IPS DF 6.9 (cell line): ENCODE measurements at places on chromosomes 7 and 10.
A peak's percentile ranks its signal among the peaks of the same experiment; 100 is the strongest.

GRCh38 chr7:151381348-151382078, 28.3 kb downstream of the WDR86 start:
- H3K36me3 ChIP-seq, result 0 out of 2 replicates have a peak, but pooled peaks cover 6% of the 10 kb centered on the region
- DNase-seq, result no peak
- peaks cover 2% of the 10 kb centered on the region; the same call in 1 of the 2 replicates for H3K4me1 ChIP-seq
- peak overlapping the region; percentile 35; the same call in 1 of the 2 replicates for H3K4me3 ChIP-seq
- peaks cover 5% of the 10 kb centered on the region; the same call in 1 of the 2 replicates for H3K27me3 ChIP-seq
- H3K27ac ChIP-seq, result no peak overlapping the region

DNA sequence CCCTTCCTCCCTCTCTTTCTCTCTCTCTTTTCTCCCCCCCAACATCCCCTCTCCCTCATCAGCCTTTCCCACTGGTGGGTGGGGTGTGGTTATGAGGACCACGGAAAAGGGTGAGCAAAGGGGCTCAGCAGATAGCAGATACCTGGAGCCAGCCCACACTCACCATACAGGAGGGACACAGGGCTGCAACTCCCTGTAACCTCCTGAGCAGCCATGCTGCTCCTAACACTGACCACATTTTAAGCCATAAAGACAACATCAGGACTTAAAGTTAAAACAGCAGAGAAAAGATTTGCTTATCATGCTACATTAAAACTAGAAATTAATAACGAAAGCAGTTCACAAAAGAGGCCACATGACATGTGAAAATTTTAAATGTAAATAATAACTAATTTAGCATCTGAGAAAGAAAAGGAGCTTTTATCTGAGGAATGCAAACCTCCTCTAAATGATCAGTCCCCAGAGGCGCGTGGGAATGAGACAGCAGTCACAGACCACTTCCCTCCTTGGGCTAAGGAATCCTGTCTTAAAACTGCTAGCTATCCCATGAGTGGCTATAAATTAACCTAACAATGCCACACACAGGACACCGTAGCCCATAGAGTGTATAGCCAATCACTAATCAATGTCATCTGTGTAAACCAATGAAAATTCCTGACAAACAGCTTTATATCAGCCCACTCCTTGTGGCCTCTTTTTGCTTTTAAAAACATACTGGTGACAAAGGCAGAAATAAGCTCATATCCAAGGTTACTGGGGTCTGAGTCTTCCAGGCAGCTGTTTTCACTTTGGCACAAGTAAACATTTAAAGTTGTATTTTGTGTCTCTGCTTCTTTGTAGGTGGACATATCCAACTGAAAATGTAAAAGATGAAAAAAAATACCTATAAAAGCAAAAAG, 33.3 kb downstream of the PKD1L1 start:
- 0 out of 2 replicates have a peak, but pooled peaks cover 1% of the 10 kb centered on the region for H3K4me1 ChIP-seq
- DNase-seq, result no peak
- H3K36me3 ChIP-seq, result no peaks in the 10 kb centered on the region

DNA sequence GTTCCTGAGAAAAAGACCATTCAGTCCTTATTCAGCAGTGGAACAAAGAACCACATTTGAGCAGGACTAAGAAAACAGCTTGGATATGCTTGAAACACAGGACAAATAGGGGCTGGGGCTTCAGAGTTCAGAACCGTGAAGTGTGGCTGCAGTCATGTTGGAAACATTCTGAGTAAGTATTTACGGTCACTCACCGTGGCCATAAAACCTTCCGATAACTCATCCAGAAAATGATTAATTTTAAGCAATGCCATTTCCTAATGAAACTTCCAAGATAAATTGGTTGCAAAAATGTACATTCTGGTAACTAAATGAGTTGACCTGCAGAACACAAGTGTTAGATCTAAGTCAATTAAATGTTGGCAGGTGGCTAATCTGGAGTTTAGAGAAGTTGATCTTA, 279.2 kb downstream of the CXCL12 start:
- no peak overlapping the region for H3K4me3 ChIP-seq
- H3K27ac ChIP-seq, result no peak overlapping the region
- H3K4me1 ChIP-seq, result 0 out of 2 replicates have a peak, but pooled peaks cover 1% of the 10 kb centered on the region
- H3K36me3 ChIP-seq, result no peaks in the 10 kb centered on the region
- no peaks in the 10 kb centered on the region for H3K27me3 ChIP-seq

GRCh38 chr7:14368285-14368684, 378.8 kb upstream of the ETV1 start:
- H3K4me1 ChIP-seq, result no peaks in the 10 kb centered on the region
- H3K4me3 ChIP-seq, result no peak overlapping the region
- H3K27ac ChIP-seq, result no peak overlapping the region
- DNase-seq, result no peak
- H3K36me3 ChIP-seq, result no peaks in the 10 kb centered on the region
- H3K27me3 ChIP-seq, result no peaks in the 10 kb centered on the region

DNA sequence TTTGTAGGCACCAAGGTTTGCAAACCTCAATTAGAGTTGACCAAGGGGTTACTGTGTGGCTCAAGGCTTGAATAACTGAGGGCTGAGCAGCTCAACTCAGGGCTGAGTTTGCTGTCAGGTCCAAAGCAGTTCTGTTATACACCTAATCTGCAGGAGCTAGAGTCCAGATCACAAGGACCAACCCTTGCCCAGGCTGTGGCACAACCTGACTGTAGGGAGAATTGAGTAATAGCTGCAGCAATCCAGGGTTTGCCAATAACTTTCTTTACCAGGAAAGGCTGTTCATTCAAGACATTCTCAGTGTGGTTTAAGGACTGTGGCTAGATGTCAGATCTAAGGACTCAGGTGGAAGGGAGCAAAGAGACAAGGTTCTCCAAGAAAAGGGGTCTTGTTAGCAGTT, 115.6 kb upstream of the IMMP2L start:
- no peaks in the 10 kb centered on the region for H3K36me3 ChIP-seq
- no peaks in the 10 kb centered on the region for H3K4me1 ChIP-seq
- H3K27me3 ChIP-seq, result no peaks in the 10 kb centered on the region
- no peak for DNase-seq
- H3K27ac ChIP-seq, result no peak overlapping the region

- no peaks in the 10 kb centered on the region for H3K4me1 ChIP-seq
- DNase-seq, result no peak
- no peak overlapping the region for H3K27ac ChIP-seq
- peak overlapping the region; percentile 87 for H3K4me3 ChIP-seq
- H3K36me3 ChIP-seq, result peaks cover 7% of the 10 kb centered on the region; the same call in 1 of the 2 replicates
These were observed 626 bp upstream of the BMS1 start for GRCh38 chr10:42781893-42782445.

GRCh38 chr10:131888186-131888604, 12.6 kb upstream of the PPP2R2D start:
- H3K27me3 ChIP-seq, result no peaks in the 10 kb centered on the region
- H3K4me3 ChIP-seq, result no peak overlapping the region
- no peaks in the 10 kb centered on the region for H3K36me3 ChIP-seq
- H3K4me1 ChIP-seq, result peaks cover 2% of the 10 kb centered on the region; the same call in 1 of the 2 replicates
- H3K27ac ChIP-seq, result no peak overlapping the region
- no peak for DNase-seq

DNA sequence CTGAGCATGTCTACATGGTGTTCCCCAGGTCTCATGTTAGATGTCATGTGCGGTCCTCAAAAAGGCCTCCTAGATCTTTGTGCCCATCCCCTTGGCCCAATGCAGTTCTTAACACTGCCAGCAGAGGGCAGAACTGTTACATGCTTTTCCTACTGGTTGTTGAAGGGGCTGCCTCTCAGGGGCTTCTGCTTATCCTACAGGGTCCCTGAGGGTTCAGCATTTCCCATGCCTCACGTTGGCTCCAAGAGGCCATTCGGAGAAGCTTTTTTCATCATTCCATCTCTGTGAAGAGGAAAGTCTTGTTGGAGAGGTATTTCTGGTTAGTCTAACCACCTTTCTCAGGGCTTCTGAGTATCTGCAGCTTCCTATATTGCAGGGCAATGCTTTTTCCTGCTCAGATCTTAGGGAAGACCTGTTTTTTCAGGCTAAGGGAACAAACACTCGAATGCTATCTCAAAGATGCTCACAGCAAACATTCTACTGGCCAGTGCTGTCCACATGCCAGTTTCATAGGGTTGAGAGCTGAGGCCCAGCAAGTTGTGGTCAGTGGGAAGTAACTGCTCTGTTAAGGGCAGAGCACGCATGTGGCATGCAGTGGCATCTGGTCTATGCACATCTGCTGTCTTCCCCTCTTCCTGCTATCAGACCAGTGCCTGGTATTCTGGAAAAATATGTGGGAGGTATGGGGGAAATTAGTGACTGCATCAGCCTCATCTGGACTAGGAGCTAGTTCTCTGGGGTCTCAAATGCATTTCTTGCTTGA, 31.5 kb downstream of the MBL2 start:
- H3K27ac ChIP-seq, result no peak overlapping the region
- no peaks in the 10 kb centered on the region for H3K27me3 ChIP-seq
- peak; percentile 55 for DNase-seq
- no peaks in the 10 kb centered on the region for H3K4me1 ChIP-seq
- no peaks in the 10 kb centered on the region for H3K36me3 ChIP-seq
- H3K4me3 ChIP-seq, result no peak overlapping the region

GRCh38 chr7:46007194-46007593, 86.1 kb upstream of the IGFBP3 start:
- H3K27ac ChIP-seq, result no peak overlapping the region
- no peaks in the 10 kb centered on the region for H3K36me3 ChIP-seq
- no peak overlapping the region for H3K4me3 ChIP-seq
- no peaks in the 10 kb centered on the region for H3K4me1 ChIP-seq
- H3K27me3 ChIP-seq, result no peaks in the 10 kb centered on the region

DNA sequence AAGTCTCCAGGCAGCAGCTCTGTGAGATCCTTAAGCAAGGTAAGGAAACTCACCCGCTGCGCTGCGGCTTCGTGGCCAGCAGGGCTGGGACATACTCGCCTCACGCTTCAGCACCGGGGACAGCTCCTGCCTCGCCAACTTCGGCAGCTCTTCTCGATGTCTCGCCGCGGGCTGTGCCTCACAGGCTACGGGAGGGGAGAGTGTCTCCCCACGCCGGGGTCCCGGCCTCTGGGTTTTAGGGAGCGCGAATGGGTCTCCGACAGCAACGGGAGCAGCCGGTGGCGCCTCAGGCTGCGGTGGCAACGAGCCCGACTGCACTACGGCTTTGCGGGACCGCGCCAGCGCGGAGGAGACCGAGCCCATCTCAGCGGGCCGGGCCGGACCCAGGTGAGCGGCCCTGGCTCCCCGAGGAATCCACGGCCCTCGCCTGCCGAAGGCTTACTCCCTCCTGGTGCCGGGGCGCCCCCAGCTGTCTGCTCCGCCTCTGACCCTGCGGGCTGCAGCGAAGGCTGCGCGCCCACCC, 62.4 kb downstream of the LSM5 start:
- peaks cover 19% of the 10 kb centered on the region for H3K27me3 ChIP-seq
- DNase-seq, result peak; percentile 92
- peaks cover 2% of the 10 kb centered on the region; the same call in 1 of the 2 replicates for H3K4me1 ChIP-seq
- H3K27ac ChIP-seq, result no peak overlapping the region

GRCh38 chr10:95716466-95716865, 22.7 kb upstream of the TCTN3 start:
- H3K4me3 ChIP-seq, result no peak overlapping the region
- H3K36me3 ChIP-seq, result no peaks in the 10 kb centered on the region
- no peaks in the 10 kb centered on the region for H3K27me3 ChIP-seq

DNA sequence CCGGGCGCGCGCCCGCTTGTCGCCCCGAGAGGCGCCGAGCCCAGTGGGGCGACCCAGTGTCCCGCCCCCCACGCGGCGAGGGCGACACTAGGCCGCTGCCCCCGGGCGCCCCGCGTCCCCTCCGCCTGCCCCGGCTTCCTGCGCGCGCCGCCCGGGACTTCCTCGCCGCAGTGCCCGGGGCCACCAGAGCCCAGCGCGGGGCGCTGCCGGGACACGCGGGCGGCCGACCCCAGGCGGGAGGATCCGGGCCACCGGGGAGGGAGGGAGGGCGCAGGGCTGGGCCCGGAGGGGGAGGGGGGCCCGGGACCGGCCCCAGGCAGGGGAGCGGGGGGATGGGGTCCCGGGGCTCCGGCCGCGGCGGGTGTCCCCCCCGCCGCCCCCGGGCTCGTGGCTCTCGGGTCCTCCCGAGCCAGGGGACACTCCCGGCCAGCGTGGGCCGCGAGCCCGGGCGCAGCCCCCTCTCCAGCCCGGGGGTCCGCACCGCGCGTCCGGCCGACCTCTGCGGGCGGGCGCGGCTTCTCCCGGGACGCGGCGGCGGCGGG, 435 bp upstream of the PWWP2B start:
- H3K4me3 ChIP-seq, result peak overlapping the region; percentile 55; the same call in 1 of the 2 replicates
- H3K36me3 ChIP-seq, result no peaks in the 10 kb centered on the region
- H3K27me3 ChIP-seq, result no peaks in the 10 kb centered on the region
- peaks cover 7% of the 10 kb centered on the region for H3K4me1 ChIP-seq
- no peak overlapping the region for H3K27ac ChIP-seq
- DNase-seq, result no peak

DNA sequence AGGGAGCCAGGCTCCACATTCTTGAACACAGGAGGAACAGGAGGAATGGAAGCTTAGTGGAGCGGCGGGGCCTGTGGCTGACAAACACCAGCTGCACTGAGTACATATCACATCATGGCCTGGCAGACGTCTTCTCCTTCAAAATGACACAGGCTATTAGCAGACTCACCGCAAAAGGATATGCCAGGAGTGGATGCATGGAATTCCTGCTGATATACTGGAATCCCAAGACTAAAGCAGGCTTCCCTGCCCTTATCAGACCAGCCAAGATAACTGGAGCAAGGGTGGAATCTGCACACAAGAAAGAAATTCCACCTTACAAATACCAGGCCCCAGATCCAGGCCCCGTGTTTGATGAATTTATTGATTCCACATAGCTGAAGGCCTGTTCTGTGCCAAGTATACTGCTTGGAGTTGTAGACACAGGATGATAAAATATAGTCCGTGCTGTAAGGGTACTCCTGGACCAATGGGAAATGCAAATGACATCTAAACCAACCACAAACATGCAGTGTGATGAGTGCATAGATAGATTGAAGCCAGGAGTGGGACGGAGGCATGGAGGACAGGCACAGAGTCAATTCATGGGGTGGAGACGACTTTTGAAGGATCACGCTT, 480.5 kb upstream of the ZMIZ1 start:
- no peaks in the 10 kb centered on the region for H3K36me3 ChIP-seq
- H3K27me3 ChIP-seq, result no peaks in the 10 kb centered on the region
- no peak for DNase-seq
- no peaks in the 10 kb centered on the region for H3K4me1 ChIP-seq

DNA sequence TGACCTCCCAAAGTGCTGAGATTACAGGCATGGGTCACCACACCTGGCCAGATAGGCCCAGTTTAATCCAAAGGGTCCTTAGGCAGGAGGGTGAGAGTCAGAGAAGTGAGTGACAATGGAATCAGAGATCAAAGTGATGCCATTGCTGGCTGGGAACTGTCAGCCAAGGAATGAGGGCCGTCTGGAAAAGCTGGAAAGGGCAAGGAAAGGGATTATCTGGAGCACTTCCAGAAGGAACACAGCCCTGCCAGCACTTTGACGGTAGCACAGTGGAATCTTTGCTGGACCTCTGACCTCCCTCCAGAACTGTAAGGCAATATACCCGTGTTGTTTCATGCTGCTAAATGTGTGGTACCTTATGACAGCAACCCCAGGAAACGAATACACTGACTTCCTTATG, 11.3 kb upstream of the TAS2R40 start:
- no peaks in the 10 kb centered on the region for H3K4me1 ChIP-seq
- H3K4me3 ChIP-seq, result no peak overlapping the region
- DNase-seq, result no peak
- H3K36me3 ChIP-seq, result no peaks in the 10 kb centered on the region
- H3K27ac ChIP-seq, result no peak overlapping the region

- no peaks in the 10 kb centered on the region for H3K4me1 ChIP-seq
- no peak overlapping the region for H3K27ac ChIP-seq
- H3K36me3 ChIP-seq, result no peaks in the 10 kb centered on the region; the same call in 1 of the 2 replicates
- no peaks in the 10 kb centered on the region for H3K27me3 ChIP-seq
- H3K4me3 ChIP-seq, result no peak overlapping the region
These were observed 478.3 kb downstream of the DNAJB6 start for GRCh38 chr7:157814931-157815705.
